ENCODE measurements at places on chromosomes 2 and 18.

DNA sequence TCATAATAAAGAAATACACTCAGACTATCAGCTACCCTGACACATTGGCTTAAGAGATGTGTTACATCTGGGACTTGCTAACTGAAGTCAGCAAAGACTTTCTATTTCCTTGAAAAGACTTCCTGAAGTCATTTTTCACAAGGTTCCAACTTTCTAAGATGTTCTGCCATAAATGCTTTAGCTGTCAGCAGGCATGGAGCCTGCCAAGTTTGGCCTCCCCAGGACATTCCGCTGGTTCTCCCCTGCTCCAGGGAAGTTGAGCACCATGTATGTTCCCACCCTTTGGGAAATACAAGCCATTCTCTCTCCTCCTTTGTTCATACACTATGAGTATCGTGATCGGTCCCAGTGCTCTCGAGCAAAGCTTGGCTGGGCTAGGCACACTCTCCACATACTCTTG lies 202.7 kb upstream of the CCDC68 start:
- DNase-seq: no peak

DNA sequence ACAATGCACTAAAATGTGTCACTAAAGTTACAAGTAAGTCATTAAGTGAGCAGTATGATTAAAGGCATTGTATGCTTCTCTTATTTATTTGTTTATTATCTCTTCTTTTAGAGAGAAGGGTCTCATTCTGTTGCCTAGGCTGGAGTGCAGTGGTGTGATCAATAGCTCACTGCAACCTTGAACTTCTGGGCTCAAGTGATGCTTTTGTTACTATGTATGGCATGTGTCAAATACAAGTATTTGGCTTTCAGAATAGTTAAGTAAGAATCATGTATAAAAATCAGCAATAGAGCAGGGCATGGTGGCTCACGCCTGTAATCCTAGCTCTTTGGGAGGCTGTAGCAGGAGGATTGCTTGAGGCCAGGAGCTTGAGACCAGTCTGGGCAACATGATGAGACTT lies 15.8 kb upstream of the AAK1 start:
- DNase-seq: no peak

- DNase-seq: no peak
Measured at GRCh38 chr2:118090387-118091139, 2.3 kb downstream of the INSIG2 start.

- DNase-seq: no peak
Measured at GRCh38 chr2:137705296-137705695, 259.0 kb upstream of the HNMT start.

GRCh38 chr2:240952496-240953246 lies 45.7 kb upstream of the SNED1 start:
- no peak for DNase-seq

DNA sequence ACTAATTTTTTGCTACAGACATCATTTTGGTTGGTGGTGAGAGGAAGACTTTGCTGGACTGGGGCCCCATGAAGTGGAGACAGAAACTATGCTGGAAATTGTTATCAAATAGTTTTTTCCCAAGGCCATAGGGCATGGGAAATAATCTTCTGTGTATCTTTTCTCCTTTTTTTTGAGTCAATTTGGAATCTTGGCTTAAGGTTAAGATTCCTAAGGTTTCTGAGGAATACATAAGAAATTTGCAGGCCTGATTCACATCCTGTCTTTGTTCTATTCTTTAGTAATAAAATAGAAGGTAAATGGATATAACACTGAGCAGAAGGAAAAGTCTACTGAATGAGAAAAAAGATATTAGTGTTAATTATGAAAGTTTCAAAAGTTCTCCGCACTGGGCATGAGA lies 16.6 kb downstream of the SMC6 start:
- no peak for DNase-seq

- DNase-seq: no peak
Measured at GRCh38 chr2:73111073-73112025, 1.4 kb downstream of the RAB11FIP5 start.

GRCh38 chr2:118968961-118969733 lies 27.2 kb downstream of the MARCO start:
- DNase-seq: peak; percentile 3

GRCh38 chr2:113692698-113693428 lies 63.6 kb downstream of the SLC35F5 start:
- DNase-seq: peak; percentile 46

DNA sequence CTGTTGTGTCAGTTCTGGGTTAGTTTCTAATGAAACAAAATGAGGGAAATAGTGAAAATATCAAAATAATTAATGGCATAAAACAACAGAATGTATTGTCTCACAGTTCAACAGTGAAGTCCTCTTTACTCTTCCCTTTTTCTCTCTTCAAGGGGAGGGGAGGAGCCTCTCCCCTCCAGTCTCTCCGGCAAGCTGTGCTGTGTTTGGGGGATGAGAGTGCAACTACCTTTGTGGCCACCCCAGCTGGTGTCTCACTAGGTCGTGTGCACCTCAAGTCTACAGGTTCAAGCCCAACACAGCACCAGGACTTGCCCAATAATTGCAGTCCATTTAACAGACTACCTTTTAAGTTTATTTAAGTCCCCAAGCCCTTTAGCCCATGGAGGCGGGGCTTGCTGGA lies 271.7 kb upstream of the DOK6 start:
- DNase-seq: no peak

Data from GM13976 (cell line).